NCI-H1105 treated with DMSO at 0.1 percent for 48 hours (cell line): ENCODE measurements at places on chromosomes 2 and 18.

DNA sequence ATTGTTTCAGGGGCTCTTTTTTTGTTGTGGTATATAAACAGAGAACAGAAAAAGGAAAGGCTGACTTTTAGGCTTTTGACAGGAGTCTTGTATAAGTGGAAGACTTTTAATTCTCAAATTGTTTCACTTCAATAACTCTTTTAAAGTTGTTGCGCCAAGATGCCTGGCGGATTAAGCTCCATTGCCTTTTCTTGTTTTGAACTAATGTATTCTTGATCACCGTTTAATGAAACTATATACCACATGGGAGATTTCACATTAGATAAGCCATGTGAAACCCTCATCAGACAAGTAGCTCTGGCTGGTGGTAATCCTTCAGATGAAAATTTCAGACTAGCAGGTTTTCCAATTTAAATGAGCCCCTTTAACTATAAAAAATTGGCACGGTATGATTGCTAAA is 257.4 kb downstream of the CCDC178 start:
- no peak for DNase-seq

- DNase-seq, result no peak
These were observed 100.6 kb downstream of the MYO1B start for GRCh38 chr2:191345788-191346187.

GRCh38 chr18:55262021-55262560 is 302.8 kb upstream of the CCDC68 start:
- DNase-seq, result no peak

DNA sequence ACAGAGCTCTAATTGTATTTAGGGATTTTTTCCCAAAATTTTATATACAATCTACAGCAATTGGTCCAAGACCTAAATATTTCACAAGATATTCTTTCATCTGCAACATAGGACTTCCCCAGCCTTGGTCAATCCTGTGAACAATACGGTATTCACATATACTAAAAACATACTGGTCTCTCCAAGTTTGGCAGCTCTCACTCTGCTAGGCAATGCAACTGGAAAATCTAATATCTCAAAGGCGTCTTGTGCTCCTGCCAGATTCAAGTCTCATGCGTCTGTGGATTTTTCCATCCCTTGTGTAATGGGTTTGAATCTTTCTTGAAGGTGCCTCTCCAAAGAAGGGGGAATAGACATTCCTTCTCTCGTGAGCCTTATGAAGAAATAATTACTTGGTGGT is 27.4 kb upstream of the MBOAT2 start:
- DNase-seq, result no peak

DNA sequence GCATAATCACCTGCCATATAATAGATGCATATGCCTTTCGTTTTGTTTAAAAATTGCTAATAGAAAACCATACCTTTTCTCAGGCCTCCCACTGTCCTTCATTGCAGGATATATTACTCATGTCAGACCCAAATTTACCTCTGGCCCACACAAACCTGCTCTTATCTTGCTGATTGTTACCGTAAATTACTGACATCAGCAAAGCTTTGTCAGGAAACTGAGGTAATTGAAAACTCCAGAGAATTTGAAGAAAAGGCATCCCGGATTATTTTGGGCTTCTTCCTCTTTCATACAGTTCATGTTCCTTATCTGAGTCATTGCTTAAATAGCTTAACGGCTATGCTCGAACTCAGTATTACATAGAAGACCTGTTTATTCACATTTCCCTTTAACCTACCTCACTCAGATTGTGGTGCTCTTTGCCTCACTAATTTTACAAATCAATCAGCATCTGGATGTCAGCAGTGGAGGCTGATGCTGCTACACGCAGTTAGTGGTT is 145.7 kb downstream of the ZEB2 start:
- no peak for DNase-seq

- DNase-seq, result no peak
These were observed 7.6 kb upstream of the BMP10 start for GRCh38 chr2:68878753-68879152.

GRCh38 chr2:168469281-168469988 is 13.4 kb downstream of the CERS6 start:
- DNase-seq, result no peak

GRCh38 chr2:27211943-27212625 is at the start of the genes ATRAID and SLC5A6:
TSS of gene ATRAID (plus strand) at chr2:27212041. CDS start at chr2:27212369, 328 bp downstream.
TSS of gene SLC5A6 (minus strand) at chr2:27212268. CDS start at chr2:27207650, 4,618 bp downstream.
- peak; percentile 78 for DNase-seq

GRCh38 chr18:52465391-52465790 is 125.4 kb downstream of the DCC start:
- DNase-seq, result no peak

DNA sequence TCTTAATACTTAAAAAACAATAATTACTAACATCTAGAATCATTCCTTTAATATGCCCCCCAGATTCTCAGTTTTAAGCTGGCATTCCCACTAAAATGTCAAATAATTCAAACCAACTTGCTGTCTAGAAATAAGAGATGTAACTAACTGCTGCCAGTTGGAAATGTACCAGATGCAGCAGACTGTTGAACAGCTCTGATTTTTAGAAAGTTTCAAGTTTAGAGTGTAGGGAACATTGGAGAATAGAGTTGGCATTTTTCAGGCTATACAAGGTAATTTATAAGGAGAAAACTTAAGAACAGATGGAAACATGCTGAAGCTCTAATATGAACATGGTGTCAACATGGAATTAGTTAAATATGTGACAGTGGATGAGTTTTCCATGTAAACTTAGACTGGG is 101.4 kb downstream of the PTRHD1 start:
- no peak for DNase-seq

- DNase-seq, result no peak
These were observed 41.1 kb downstream of the TMEM37 start for GRCh38 chr2:119472749-119473148.

DNA sequence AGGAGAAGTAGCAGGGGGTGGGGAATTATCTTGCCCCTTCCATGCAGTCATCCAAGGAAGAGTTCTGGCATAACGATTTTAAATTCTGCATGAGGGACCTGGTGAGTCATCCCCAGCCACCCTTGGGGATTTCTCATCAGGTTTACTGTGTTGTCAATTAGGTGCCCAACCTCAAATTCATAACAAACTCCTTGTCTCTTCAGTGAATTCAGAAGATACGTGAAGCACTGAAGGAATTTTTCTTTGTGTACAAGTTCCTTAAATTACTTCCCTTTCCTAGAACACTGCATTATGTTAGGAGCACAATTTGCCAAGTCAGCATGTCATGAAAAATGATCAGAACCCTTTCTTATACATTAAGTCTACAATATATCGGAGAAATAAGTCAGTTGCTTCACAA is 70.8 kb upstream of the NOSTRIN start:
- DNase-seq, result no peak

- no peak for DNase-seq
These were observed 150.5 kb upstream of the NCKAP5 start for GRCh38 chr2:133718688-133719201.

DNA sequence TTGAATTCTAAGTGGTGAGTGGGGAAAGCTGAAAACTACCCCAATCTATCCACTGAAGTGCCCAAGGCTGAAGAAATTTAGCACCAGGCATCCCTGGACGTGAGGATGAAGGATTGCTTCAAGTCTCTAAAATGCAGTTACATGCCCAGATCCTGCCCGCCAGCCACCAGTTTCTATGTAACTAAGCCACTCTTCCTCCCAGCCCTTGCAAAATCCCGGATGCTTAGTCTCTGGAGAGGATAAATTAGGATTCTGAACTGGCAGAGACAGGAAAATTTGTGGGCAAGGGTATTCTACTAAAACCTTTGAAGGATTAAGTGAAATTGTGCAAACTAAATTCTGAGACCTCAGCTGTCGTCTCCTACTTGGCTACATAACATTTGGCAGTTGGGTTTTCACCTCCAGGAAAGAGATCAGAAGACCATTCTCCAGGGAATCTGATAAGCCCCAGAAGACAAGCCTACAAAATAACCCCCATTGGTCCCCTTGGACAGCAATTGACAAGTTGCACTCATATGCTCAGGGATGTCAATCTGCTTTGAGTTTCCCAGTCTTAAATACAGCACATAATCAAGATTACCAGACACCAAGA is 93.9 kb upstream of the CD226 start:
- DNase-seq, result no peak

DNA sequence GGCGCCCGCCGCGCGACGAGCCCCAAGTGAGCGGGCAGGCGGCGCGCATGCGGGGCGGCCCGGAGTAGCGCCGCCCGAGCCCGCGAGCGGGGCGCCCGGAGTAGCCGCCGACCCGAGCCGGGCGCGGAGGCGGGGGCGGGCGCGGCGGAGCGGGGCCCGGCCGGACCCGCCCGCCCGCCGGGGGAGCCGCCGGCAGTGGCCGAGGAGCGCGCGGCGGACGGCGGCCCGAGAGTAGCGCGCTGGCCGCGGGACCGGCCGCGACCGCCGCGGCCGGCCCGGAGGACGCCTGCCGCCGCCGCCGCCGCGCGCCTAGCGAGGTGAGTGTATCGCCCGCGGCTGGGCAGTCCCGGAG is at the start of gene GALNT1:
GALNT1 (plus strand) TSS at position 195 of the 352 bp plus-strand sequence. CDS start 72,923 bp downstream, outside the sequence.
- no peak for DNase-seq

DNA sequence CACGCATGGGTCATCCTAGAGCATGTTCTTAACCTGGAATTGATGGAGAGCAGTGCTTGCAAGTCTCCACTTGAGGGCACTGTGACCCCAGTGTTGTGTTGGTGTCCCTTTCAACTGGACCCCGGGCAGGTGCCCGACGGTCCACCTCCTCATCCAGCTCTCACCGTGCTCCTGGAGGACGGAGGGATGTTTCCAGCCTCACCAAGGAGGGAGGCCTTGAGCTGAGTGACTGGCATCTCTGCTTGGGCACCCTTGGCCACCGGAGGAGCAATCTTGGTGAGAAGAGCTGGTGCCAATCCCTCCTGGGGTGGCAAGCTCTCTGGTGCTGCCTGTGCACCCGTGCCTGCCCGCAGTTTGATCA is 45.4 kb upstream of the ASB18 start:
- peak; percentile 14 for DNase-seq

GRCh38 chr2:46032161-46032813 is 264.9 kb upstream of the EPAS1 start:
- DNase-seq, result no peak

DNA sequence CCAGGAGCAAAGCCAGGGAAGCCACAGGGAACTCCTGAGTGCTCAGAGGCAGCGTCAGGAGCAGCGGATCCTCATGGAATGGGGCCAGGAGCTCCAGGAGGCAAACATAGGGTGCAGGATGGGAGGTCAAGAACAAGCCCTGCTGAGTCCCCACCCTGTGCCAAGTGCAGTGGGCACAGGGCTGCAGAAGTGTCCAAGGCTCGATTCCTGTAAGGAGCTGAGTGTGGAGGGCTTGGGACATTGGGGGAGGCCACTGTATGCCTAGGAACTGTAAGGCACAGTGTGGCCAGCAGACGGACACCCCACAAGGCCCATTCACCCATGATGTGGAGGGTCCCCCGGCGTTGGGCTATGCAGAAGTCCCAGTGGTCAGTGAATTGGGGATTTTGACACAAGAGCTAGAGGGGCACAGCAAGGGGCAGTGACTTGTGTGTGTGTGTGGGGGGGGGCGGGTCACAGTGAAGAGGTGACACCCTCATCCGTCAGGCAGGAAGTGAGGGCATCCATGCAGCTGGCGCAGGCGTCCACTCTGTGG is 55.6 kb downstream of the ACKR3 start:
- DNase-seq, result no peak

GRCh38 chr2:199382091-199382490 is 75.6 kb downstream of the SATB2 start:
- DNase-seq, result no peak

DNA sequence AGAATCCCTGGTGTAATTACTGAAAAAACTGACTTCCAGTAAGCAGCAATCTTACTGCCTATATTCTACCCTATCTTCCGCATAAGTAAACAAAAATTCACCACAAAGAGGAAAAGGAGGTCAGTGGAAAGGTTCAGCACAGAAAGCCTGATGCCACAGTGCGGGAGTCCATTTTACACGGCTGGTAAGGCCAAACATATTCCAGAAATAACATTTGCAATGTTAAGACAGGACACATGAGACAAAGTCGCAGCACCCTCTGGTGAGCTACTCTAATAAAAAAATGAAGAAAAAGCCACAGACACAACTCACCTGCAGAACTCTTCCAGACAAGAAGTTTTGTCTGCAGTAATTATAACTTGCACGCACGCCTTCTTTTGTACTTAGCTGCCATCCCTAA is 40.6 kb downstream of the GEMIN6 start:
- no peak for DNase-seq

GRCh38 chr2:64972876-64973275 is 16.3 kb upstream of the SLC1A4 start:
- DNase-seq, result no peak

- DNase-seq, result no peak
These were observed 16.0 kb downstream of the LINC00305 start for GRCh38 chr18:64132871-64133270.

GRCh38 chr2:108309903-108310302 is 21.2 kb downstream of the SULT1C2 start:
- no peak for DNase-seq

DNA sequence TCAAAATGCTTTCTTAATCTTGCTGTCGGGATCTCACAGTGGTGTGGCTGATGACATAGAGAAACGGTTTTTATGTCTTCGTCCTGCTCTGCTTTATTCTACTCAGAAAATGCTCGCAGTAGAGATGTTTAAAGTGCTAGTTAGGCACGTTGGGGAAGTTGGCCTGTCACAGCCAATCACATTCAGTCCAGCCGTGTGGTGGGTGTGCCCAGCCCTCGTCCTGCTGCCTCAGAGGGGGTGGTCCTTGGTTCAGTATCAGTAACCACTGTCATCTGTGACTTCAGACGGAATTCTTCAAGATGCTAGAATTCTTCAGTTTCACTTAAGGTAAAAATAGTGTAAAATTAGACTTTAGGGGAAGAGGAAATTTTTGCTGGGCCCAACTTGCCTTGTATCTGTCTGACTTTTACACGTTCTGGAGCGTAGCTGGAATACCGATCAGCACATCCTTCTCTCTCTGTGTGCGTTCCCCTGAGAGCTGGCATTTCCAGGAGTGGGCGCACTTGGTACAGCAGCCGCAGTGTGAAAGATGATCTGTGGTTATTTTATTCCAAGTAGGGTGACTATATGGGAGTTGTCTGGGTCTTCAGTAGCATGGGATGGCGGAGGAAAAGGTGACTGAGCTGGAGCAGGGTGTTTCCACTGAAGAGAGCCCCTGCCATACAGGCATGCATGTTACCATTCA is 18.5 kb downstream of the TRAF3IP1 start:
- DNase-seq, result no peak

DNA sequence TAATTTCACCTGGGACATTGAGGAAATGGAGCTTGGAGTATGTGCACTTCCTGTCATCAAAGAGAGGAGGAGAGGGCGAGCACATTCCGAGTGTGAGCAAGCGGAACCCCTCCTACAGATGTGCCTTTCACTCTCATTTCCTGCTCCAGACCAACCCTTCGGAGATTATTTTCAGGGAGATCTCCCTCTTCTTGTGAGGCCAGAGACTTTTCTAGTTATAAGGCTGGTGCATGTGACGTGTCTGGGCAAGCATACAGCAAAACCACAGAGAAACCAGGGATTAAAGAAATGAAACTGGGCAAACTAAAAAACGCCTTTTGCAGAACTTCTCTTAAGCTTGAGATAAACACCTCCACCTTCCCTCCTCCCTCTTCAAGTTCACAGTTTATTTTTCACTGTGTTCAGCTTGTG is 409.2 kb upstream of the TCF4 start:
- no peak for DNase-seq

- no peak for DNase-seq
These were observed 62.6 kb upstream of the RPL31 start for GRCh38 chr2:100939445-100939844.

- no peak for DNase-seq
These were observed 7.5 kb downstream of the ACYP2 start for GRCh38 chr2:54122939-54123338.

GRCh38 chr2:237546876-237547395 is 19.4 kb upstream of the PRLH start:
- no peak for DNase-seq

- DNase-seq, result no peak
These were observed 155.8 kb downstream of the RTN4 start for GRCh38 chr2:54894467-54894866.
